ENCODE measurements at places on chromosomes 2 and 18. TPM values are rescaled to one million over a fixed set of nuclear protein-coding genes. Genes with fewer than 3 reads are reported as not detected.
A peak's percentile ranks its signal among the peaks of the same experiment; 100 is the strongest.

GRCh38 chr2:64650296-64650695, 3.4 kb downstream of the SERTAD2 start:
- no peak for DNase-seq
- H3K4me1 ChIP-seq: peaks cover 33% of the 10 kb centered on the region
- H3K27me3 ChIP-seq: no peaks in the 10 kb centered on the region
- H3K4me3 ChIP-seq: no peak overlapping the region

DNA sequence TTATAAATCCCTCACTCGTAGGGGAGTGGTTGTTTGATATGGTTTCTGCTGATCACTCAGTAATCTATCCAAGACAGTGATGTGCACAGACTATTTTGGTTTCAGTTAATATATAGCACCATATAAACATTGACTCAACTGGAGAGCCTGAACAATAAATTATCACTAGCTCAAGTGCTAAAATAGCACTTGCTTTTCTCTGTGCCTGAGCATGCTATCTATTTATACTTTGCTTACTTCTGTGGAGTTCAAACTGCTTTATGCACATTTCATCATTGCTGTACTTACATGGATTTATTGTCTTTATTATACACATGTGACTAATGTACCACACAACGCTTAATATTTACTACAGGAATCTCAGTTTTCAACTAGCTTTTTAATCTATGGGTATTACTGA, 133.6 kb downstream of the BCL2 start:
- H3K36me3 ChIP-seq: no peaks in the 10 kb centered on the region
- H3K27me3 ChIP-seq: no peaks in the 10 kb centered on the region
- no peak overlapping the region for H3K27ac ChIP-seq
- no peak overlapping the region for H3K4me3 ChIP-seq

The ANTXR1 gene
- total RNA-seq: 386 TPM

DNA sequence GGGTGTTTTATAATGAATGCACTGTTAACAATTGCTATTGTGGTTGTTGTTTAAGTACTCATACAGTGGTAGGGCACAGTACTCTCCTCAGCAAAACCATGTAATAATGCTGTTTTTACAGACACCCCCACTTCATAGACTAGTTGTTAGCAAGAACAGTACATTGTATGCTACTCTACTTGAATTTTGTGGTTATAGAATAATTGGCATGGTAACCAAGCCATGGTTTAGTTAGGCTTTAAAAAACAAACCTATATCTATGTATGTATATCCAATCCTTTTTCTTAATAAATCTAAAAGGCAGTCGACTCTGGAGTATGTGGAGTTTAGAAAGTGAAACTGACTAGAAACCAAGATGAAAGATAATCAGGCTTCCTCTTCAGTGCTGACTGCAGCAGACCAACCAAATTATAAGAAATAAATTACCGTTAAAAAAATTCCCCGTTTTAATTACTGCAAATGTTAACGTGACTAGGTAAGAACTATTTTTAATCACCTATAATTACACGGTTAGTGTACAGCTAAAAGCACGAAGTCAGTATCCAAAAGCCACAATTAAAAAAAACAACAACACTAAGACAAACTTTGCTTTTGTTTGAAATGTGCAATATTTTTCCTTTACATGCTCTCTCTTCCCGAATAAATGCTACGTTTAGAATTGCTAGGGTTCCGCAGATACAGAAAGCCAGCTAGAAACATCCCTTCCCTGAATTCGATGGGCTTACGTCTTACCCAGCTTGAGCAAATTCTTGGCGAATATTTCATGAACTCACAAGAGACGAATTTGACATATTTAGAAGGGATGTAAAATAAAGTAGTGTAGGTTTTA, 113.3 kb upstream of the SERTAD2 start:
- peak overlapping the region; percentile 94 for H3K27ac ChIP-seq
- peaks cover 7% of the 10 kb centered on the region for H3K4me1 ChIP-seq
- peak overlapping the region; percentile 94 for H3K4me3 ChIP-seq
- H3K36me3 ChIP-seq: no peaks in the 10 kb centered on the region

DNA sequence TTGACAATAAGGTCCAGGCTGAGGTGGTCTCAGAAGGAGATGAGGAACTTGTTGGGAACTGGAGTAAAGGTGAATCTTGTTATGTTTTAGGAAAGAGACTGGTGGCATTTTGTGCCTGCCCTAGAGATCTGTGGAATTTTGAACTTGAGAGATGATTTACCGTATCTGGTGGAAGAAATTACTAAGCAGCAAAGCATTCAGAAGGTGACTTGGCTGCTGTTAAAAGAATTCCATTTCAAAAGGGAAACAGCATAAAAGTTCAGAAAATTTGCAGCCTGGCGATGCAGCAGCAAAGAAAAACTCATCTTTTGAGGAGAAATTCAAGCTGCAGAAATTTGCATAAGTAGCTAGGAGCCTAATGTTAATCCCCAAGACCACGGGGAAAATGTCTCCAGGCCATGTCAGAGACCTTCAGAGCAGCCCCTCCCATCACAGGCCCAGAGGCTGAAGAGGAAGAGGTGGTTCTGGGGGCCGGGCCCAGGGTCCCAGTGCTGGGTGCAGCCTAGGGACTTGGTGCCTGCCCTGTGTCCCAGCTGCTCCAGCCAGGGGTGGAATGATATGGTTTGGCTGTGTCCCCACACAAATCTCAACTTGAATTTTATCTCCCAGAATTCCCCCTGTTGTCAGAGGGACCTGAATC, 73.5 kb downstream of the FIGN start:
- no peak for DNase-seq
- peak overlapping the region; percentile 84 for H3K27ac ChIP-seq
- H3K27me3 ChIP-seq: no peaks in the 10 kb centered on the region
- peaks cover 3% of the 10 kb centered on the region for H3K4me1 ChIP-seq
- H3K4me3 ChIP-seq: no peak overlapping the region

DNA sequence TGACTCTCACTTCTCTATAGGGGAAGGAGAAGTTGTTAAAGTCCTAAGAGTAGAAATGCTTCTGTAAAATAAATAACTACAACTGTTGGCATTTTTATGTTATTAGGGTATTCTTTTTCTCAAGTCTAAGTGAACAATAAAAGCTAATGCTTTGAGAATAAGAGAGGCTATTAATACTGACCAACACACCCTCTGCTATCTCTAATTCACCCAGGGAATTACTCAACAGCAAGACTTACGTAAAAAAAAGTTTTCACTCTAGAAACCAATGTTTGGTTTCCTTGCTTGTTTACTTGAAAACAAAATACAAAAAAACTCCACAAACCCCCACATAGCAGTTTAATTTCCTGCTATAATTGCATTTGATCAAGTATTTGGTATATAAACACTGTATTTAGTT, 25.2 kb downstream of the CHN1 start:
- no peak overlapping the region for H3K4me3 ChIP-seq
- DNase-seq: no peak
- no peak overlapping the region for H3K27ac ChIP-seq
- no peaks in the 10 kb centered on the region for H3K27me3 ChIP-seq
- H3K36me3 ChIP-seq: no peaks in the 10 kb centered on the region

DNA sequence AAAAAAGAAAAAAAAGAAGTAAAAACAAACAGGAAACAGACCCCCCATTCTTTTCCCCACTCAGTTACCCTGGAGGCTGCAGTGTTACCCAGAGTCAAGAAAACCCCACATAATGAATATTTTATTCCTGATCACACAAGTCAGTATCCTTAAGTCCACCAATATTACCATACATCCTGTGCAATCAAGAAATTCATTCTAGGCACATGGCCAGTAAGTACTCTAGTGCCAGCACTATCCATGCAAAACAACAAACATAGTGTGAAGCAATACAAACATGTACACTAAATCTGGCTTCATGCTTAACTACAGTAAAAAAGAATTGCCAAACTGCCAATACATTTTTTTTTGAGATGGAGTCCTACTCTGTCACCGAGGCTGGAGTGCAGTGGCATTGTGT, 111.6 kb downstream of the FAM168B start:
- no peaks in the 10 kb centered on the region for H3K27me3 ChIP-seq
- no peak for DNase-seq
- H3K4me1 ChIP-seq: no peaks in the 10 kb centered on the region
- no peaks in the 10 kb centered on the region for H3K36me3 ChIP-seq
- H3K4me3 ChIP-seq: no peak overlapping the region

DNA sequence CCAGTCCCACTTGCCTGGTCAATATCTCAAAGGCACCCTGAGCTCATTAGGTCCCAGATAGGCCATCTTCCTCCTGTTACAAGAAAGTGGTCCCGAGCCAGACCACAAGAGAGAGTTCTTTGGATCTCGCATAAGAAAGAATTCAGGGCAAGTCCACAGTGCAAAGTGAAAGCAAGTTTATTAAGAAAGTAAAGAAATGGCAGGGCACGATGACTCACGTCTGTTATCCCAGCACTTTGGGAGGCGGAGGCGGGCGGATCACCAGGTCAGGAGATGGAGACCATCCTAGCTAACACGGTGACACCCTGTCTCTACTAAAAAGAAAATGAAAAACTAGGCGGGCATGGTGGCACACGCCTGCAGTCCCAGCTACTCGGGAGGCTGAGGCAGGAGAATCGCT, 10.8 kb upstream of the SMAD7 start:
- H3K27me3 ChIP-seq: no peaks in the 10 kb centered on the region
- H3K27ac ChIP-seq: no peak overlapping the region
- DNase-seq: no peak

DNA sequence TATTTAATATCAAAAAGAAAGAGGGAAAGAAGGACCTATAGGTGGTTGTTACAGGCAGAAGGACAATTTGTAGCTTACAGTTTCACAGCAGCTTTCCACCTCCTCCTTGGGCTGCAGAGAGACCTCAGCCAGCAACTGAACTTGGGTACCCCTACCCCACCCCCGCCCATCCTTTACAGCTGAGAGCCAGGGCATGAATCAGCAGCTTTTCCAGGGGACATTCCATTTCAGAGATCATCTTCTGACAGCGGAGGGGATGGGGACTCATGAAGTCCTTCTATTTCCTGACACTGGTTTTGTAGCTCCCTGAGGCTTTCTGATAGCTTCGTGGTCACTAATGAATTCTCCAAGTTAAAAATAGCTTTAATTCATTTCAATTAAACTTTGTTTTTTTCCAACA, 96.4 kb downstream of the ITGB1BP1 start:
- no peaks in the 10 kb centered on the region for H3K27me3 ChIP-seq
- no peak for DNase-seq
- no peak overlapping the region for H3K4me3 ChIP-seq

DNA sequence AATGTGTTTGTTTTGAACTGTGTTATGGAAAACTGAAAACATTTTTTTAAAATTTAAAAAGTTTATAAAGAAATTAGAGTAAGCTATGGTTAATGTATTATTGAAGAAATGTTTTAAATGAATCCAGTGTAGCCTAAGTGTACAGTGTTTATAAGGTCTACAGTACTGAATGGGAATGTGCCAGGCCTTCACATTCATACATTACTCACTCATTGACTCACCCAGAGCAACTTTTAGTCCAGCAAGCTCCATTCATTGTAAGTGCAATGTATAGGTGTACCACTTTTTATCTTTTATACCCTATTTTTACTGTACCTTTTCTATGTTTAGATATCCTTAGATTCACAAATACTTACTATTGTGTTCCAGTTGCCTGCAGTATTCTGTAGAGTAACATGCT, 215.1 kb upstream of the THUMPD2 start:
- H3K27ac ChIP-seq: no peak overlapping the region
- H3K4me1 ChIP-seq: no peaks in the 10 kb centered on the region
- H3K36me3 ChIP-seq: no peaks in the 10 kb centered on the region
- no peak for DNase-seq
- H3K27me3 ChIP-seq: no peaks in the 10 kb centered on the region

DNA sequence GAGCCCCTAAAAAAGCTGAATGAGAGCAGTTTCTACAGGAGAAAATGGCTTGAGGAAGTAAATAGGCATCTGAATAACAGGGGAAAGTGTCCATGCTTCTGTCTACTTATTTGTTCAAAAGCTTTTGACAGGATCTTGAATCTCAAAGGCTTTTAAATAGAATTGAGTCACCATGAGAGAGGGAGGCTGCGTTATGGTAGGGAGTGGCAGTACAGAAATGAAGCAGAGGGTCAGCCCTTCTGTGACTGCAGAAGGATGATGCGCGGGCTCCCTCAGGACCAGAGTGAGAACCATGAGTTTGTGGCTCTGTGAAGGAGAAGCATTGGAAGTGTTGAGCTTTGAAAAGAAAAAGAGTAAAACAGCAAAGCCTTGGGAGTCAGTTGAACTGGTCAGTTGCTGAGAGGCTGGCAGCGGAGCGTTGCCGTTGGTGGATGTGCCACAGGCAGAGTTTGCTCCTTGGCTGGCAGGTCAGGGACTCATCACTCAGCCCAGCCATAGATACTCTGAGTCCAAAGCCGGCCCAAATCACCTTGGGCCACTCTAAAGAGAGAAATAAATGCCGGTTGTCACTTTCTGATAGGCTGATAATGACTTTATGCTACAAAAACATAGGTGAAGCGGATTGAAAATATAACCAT, 17.4 kb downstream of the COPS7B start:
- H3K4me3 ChIP-seq: no peak overlapping the region
- peaks cover 16% of the 10 kb centered on the region for H3K4me1 ChIP-seq
- no peaks in the 10 kb centered on the region for H3K27me3 ChIP-seq
- H3K27ac ChIP-seq: no peak overlapping the region
- no peaks in the 10 kb centered on the region for H3K36me3 ChIP-seq

GRCh38 chr2:237132799-237133198, 47.1 kb downstream of the COPS8 start:
- H3K4me1 ChIP-seq: peaks cover 4% of the 10 kb centered on the region
- H3K27ac ChIP-seq: no peak overlapping the region
- H3K27me3 ChIP-seq: no peaks in the 10 kb centered on the region
- H3K36me3 ChIP-seq: no peaks in the 10 kb centered on the region

DNA sequence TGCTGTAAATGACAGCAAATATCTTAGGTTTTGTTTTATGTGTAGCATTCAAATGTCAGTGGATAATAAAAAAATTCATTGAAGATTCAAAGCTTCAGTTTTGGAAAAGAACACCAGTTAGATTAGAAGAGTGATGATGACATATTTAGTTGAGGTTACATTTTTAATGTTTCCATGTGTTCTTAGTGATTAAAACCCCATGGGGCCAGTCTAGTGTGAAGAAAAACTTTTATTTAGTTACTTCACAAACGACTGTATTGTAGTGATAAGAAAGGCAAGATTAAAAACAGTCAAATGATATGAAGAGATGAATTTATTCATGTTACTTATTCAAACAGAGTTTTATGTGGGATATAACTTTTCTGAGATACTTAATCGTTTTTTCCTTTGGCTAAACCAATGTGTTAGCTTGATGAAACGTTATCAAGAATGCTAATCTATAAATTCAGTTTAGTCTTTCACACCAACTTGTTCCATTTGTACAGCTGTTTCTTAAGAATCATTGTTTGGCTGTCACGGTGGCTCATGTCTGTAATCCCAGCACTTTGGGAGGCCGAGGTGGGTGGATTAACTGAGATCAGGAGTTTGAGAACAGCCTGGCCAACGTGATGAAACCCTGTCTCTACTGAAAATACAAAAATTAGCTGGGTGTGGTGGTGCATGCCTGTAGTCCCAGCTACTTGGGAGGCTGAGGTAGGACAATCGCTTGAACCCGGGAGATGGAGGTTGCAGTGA, 11.6 kb downstream of the BMPR2 start:
- no peak for DNase-seq
- no peaks in the 10 kb centered on the region for H3K36me3 ChIP-seq
- no peak overlapping the region for H3K27ac ChIP-seq
- no peaks in the 10 kb centered on the region for H3K27me3 ChIP-seq
- peaks cover 36% of the 10 kb centered on the region for H3K4me1 ChIP-seq
- no peak overlapping the region for H3K4me3 ChIP-seq

- no peak overlapping the region for H3K4me3 ChIP-seq
- no peak overlapping the region for H3K27ac ChIP-seq
- H3K27me3 ChIP-seq: no peaks in the 10 kb centered on the region
- DNase-seq: no peak
- H3K4me1 ChIP-seq: no peaks in the 10 kb centered on the region
These were observed 119.3 kb upstream of the MSH2 start for GRCh38 chr2:47283659-47284058.

The GPAT2 gene
- total RNA-seq: 2.3 TPM

All from adrenal gland (tissue), 19 donors.